Central memory CD8-positive, alpha-beta T cell (primary cell): ENCODE measurements at places on chromosomes 7 and 10.

DNA sequence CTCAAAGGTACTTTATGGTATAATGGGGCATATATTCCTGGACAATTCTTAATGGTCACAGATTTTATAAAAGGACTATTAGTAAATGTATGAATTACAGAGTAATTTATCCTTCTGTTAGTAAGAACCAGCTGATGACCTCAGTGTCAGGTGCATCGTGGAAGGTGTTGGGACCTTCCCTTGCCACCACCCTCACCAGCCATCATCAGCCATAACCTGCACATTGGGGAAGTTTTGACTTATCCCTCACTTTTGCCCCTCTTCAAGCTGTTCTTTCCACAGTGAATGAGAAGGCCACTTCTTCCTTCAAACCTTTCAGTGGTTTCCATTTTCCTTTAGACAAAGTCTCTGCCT is 52.2 kb downstream of the FIGNL1 start:
- peak overlapping the region; percentile 88 for H3K27ac ChIP-seq
- peaks cover 70% of the 10 kb centered on the region for H3K4me1 ChIP-seq
- no peak for DNase-seq
- no peaks in the 10 kb centered on the region for H3K27me3 ChIP-seq

- H3K4me3 ChIP-seq, result no peak overlapping the region
- peaks cover 2% of the 10 kb centered on the region for H3K36me3 ChIP-seq
- H3K27me3 ChIP-seq, result peaks cover 30% of the 10 kb centered on the region
These were observed 52.3 kb upstream of the RET start for GRCh38 chr10:43024524-43024923.

DNA sequence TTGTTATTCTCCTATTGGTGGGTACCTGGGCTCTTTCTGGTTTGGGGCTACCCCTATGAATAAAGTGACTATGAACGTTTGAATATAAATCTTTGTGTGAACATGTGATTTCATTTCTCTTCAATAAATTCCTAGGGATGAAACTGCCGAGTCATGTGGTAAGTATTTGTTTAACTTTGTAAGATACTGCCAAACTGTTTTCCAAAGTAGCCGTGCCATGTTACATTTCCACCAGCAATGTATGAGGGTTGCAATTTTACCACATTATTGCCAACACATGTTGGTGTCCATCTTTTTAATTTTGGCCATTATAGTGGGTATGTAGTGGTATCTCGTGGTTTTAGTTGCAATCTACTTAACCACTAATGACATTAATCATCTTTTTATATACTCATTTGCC is 94.7 kb downstream of the ZNRF2 start:
- H3K4me1 ChIP-seq, result peaks cover 11% of the 10 kb centered on the region
- H3K4me3 ChIP-seq, result no peak overlapping the region
- no peaks in the 10 kb centered on the region for H3K27me3 ChIP-seq
- no peak overlapping the region for H3K27ac ChIP-seq
- H3K36me3 ChIP-seq, result peaks cover 2% of the 10 kb centered on the region

GRCh38 chr10:78568620-78569019 is 500.1 kb upstream of the ZMIZ1 start:
- no peaks in the 10 kb centered on the region for H3K36me3 ChIP-seq
- H3K27ac ChIP-seq, result no peak overlapping the region
- peaks cover 31% of the 10 kb centered on the region for H3K27me3 ChIP-seq
- no peaks in the 10 kb centered on the region for H3K4me1 ChIP-seq
- no peak for DNase-seq

DNA sequence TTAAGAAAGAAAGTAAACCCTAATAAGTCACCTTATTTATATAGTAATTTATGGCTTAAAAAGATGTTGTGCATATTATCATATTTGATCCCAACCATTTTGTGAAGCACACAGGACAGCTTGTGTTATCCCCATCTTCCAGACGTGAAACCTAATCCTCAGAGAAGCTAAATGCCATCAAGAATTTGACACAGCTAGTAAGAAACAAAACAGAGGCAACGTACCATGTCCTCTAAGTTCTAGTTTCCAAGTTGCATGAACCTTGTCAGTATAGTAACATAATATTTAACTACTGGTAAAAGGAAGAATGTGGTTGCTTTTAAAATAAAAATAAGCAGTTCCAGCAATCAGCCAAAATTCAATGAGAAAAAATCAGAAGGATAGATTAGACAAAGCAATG is 41.5 kb downstream of the PTN start:
- H3K4me3 ChIP-seq, result no peak overlapping the region
- H3K36me3 ChIP-seq, result no peaks in the 10 kb centered on the region
- H3K27ac ChIP-seq, result no peak overlapping the region
- no peak for DNase-seq
- no peaks in the 10 kb centered on the region for H3K27me3 ChIP-seq
- no peaks in the 10 kb centered on the region for H3K4me1 ChIP-seq
